ENCODE measurements at places on chromosomes 7 and 10. TPM values are rescaled to one million over a fixed set of nuclear protein-coding genes. Genes with fewer than 3 reads are reported as not detected.

GRCh38 chr7:17315974-17316373, 17.5 kb downstream of the AHR start:
- peaks cover 16% of the 10 kb centered on the region for H3K4me1 ChIP-seq
- H3K27ac ChIP-seq: no peak overlapping the region
- peaks cover 2% of the 10 kb centered on the region for H3K36me3 ChIP-seq

GRCh38 chr10:109978481-109978880, 29.3 kb upstream of the ADD3 start:
- no peaks in the 10 kb centered on the region for H3K36me3 ChIP-seq
- DNase-seq: no peak
- H3K27me3 ChIP-seq: no peaks in the 10 kb centered on the region
- H3K4me3 ChIP-seq: peak overlapping the region; percentile 31
- H3K4me1 ChIP-seq: peaks cover 47% of the 10 kb centered on the region

Gene CTBP2
- 57.7 TPM for total RNA-seq

Gene TET1
- 3.9 TPM for total RNA-seq

Gene SFTPA1
- total RNA-seq: not detected

Measured in ascending aorta (tissue), 2 donors.